ENCODE measurements at places on chromosomes 1 and 21. TPM values are rescaled to one million over a fixed set of nuclear protein-coding genes. Genes with fewer than 3 reads are reported as not detected.
A peak's percentile ranks its signal among the peaks of the same experiment; 100 is the strongest.

GCSAML gene
- total RNA-seq, result not detected

RGS4 gene
- not detected for total RNA-seq

TXNDC12 gene
- 27.4 TPM for total RNA-seq

FAM167B gene
- total RNA-seq, result 0.88 TPM

KMO gene
- total RNA-seq, result 2.4 TPM

TMEM52 gene
- not detected for total RNA-seq

TBX15 gene
- 1.1 TPM for total RNA-seq

DNA sequence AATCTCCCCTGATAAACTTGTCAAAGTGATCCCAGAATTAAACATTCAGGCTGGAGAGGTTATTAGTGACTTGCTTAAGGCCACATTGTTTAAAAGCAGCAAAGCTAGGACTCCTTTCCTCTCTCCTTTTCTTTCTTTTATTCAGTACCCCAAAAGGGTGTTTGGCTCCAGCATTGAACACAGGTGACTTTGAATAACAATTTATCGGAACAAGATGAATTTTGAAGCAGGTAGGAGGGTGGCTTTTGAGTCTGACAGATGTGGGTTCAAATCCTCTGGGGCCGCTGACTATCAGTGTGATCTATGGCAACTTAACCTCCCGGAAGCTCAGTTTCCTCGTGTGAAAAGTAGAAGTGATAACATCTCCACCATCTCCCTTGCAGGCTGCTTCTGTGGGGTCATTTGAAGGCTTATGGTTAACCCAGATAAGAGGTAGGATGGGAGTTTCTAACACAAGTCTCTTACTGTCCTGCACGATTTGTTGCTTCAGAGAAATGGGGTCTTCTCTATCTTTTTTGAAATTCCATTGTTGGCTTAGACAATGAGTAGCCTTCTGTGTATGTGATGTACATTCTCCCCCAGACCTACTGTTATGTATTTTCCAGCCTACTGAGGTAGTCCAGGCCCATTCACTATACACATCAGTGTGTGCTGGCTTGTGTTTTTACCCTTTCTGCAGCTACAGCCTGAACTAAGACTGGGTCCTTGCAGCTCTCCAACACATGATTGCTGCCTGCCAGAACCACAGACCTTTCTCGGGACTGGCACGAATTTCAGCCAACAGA lies 29.0 kb downstream of the JUN start:
- H3K4me1 ChIP-seq, result 0 out of 2 replicates have a peak, but pooled peaks cover 4% of the 10 kb centered on the region
- H3K27ac ChIP-seq, result no peak overlapping the region
- H3K4me3 ChIP-seq, result no peak overlapping the region
- no peak for DNase-seq
- H3K36me3 ChIP-seq, result no peaks in the 10 kb centered on the region

DNA sequence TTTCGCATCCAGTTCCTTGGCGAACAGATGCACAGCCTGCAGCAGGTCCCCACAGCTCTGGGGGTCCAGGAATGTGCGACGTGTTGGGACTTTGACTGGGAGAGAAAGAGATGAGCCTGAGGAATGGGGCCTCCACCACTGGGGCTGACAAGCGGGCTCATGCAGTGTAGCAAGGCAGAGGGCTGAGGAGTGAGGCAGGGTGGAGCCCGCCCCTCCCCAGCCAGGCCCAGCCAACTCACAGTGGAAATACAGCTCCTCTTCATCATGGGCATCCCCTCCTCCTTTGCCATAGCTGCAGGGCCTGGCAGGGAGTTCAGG lies 30.7 kb downstream of the CDCA8 start:
- no peaks in the 10 kb centered on the region for H3K4me1 ChIP-seq
- H3K27ac ChIP-seq, result no peak overlapping the region
- H3K36me3 ChIP-seq, result no peaks in the 10 kb centered on the region
- H3K4me3 ChIP-seq, result no peak overlapping the region
- DNase-seq, result no peak

GRCh38 chr1:5835179-5835562 lies 157.1 kb downstream of the NPHP4 start:
- H3K27ac ChIP-seq, result no peak overlapping the region
- no peak overlapping the region for H3K4me3 ChIP-seq
- DNase-seq, result no peak
- H3K36me3 ChIP-seq, result no peaks in the 10 kb centered on the region

DNA sequence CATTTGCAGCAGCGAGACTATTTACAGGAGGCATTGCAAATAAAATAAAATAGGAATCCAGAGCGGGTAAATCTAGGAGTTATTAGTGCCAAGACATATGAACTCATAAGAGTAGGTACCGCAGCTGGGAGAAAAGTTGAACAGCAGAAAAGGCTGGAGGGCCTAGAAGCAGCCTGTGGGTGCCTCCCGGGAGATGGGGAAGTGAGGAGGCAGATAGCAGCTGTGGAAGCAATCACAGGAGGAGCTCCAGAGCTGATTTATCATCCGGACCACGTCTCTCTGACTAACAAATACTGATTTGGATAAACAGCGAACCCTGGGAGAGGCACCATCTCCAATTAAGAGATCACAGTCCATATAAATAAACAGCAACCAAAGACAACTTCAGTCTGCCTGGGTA lies 64.6 kb downstream of the BRINP2 start:
- H3K4me1 ChIP-seq, result no peaks in the 10 kb centered on the region
- no peak overlapping the region for H3K4me3 ChIP-seq
- H3K27ac ChIP-seq, result no peak overlapping the region

DNA sequence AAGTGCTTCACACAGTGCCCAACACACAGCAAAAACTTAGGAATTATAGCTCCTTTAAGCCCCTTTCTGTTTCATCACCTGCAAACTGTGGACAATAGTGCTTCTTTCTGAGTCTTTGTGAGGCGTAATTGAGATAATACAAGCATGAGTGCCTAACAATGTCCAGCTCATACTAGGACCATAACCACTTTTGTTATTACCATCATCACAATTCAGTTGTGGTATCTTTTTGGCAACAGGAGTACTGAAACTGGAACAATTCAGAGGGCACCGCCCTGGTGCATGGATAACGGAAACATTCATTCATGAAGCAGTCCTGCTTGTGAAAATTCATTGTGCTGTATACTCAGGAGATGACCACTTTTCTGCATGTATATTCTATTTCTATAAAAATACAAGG lies 18.2 kb downstream of the DNAJC11 start:
- H3K36me3 ChIP-seq, result peaks cover 3% of the 10 kb centered on the region
- no peak overlapping the region for H3K27ac ChIP-seq
- H3K27me3 ChIP-seq, result no peaks in the 10 kb centered on the region
- no peaks in the 10 kb centered on the region for H3K4me1 ChIP-seq
- no peak for DNase-seq
- no peak overlapping the region for H3K4me3 ChIP-seq

- no peak overlapping the region for H3K4me3 ChIP-seq
- H3K27ac ChIP-seq, result no peak overlapping the region
- H3K4me1 ChIP-seq, result no peaks in the 10 kb centered on the region
- H3K27me3 ChIP-seq, result no peaks in the 10 kb centered on the region
- H3K36me3 ChIP-seq, result no peaks in the 10 kb centered on the region
- no peak for DNase-seq
These were observed 103.9 kb downstream of the BCAR3 start for GRCh38 chr1:93577536-93578432.

- peaks cover 2% of the 10 kb centered on the region for H3K27me3 ChIP-seq
- H3K4me3 ChIP-seq, result no peak overlapping the region
- no peaks in the 10 kb centered on the region for H3K36me3 ChIP-seq
- DNase-seq, result peak; percentile 17
- no peak overlapping the region for H3K27ac ChIP-seq
These were observed 13.4 kb upstream of the NOS1AP start for GRCh38 chr1:162056043-162056442.

- peaks cover 53% of the 10 kb centered on the region for H3K36me3 ChIP-seq
- H3K27me3 ChIP-seq, result no peaks in the 10 kb centered on the region
- DNase-seq, result peak; percentile 89
- H3K4me3 ChIP-seq, result no peak overlapping the region
These were observed 25.1 kb upstream of the LSS start for GRCh38 chr21:46253610-46254124.

DNA sequence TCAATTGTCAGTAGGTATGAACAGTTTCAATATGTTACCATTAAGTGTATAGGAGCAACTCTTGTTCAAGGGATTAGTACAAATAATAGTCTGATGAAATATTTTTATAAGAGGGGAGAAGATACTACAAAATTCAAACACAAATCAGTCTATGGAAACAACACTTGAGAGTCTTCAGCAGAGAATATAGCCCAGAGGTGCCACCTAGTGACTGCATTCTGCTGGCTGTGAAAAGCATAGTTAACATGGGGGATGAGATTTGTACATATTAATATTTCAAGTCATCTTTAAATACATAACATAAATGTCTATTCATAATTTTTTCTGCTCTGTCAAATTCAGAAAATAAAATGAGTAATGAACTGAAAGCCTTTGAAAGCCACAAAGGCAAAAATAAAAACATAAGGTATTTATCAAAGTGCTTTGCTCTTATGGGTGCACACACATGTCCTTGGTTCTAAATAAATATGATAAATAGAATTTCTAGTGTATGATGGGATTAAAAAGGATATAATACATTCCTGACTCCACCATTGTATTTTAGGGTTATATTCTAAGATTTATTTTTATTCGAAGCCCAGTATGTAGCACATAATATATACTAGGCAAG lies 440.9 kb upstream of the ZRANB2 start:
- H3K27me3 ChIP-seq, result no peaks in the 10 kb centered on the region
- no peaks in the 10 kb centered on the region for H3K4me1 ChIP-seq
- no peaks in the 10 kb centered on the region for H3K36me3 ChIP-seq
- H3K27ac ChIP-seq, result no peak overlapping the region

GRCh38 chr1:59819566-59820438 lies 5.1 kb downstream of the HOOK1 start:
- no peaks in the 10 kb centered on the region for H3K36me3 ChIP-seq
- no peak for DNase-seq
- H3K27me3 ChIP-seq, result no peaks in the 10 kb centered on the region
- H3K27ac ChIP-seq, result no peak overlapping the region
- H3K4me1 ChIP-seq, result no peaks in the 10 kb centered on the region

DNA sequence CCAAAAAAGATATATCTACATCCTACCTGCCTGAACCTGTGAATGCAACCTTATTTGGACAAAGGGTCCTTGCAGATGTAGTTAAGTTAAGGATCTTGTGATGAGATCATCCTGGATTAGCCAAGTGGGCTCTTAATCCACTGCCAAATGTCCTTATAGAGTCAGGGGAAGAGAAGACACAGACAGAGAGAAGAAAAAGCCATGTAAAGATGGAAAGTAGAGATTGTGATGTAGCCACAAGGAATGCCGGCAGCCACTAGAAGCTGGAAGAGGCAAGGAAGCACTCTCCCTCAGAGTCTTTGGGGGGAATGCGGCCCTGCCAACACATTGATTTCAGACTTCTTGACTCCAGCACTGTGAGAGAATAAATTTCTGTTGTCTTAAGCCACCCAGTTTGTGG lies 16.2 kb downstream of the HSD11B1 start:
- no peaks in the 10 kb centered on the region for H3K27me3 ChIP-seq
- no peaks in the 10 kb centered on the region for H3K36me3 ChIP-seq
- no peak overlapping the region for H3K27ac ChIP-seq
- H3K4me1 ChIP-seq, result no peaks in the 10 kb centered on the region
- H3K4me3 ChIP-seq, result no peak overlapping the region

DNA sequence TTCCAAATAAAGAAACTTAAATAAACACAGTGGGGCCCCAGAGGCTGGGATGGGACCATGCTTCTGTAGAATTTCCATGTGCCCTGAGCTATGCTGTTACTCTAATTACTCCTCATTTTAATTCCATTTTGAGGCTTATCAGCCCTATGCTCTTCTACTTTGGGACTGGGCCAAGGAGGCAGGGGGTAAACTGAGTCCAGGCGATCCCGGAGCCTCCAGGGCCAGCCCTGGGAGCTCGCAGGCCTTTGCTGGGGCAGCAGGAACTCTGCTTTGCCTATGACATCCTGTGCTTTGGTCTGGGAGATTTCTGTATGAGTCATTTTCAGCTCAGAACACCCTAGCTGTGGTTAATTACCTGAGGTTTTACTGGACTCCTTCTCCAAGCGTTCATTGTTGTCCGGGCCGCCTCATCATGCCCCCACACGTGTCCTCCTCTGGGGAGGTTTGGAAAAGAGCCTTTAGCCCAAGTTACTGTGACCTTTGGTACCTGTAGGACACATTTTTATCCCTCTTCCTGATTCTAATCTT lies 95.7 kb downstream of the RHOU start:
- peaks cover 4% of the 10 kb centered on the region for H3K4me1 ChIP-seq
- 0 out of 2 replicates have a peak, but pooled peaks cover 1% of the 10 kb centered on the region for H3K27me3 ChIP-seq
- H3K36me3 ChIP-seq, result no peaks in the 10 kb centered on the region
- H3K27ac ChIP-seq, result no peak overlapping the region
- peak; percentile 46 for DNase-seq

- H3K36me3 ChIP-seq, result no peaks in the 10 kb centered on the region
- no peaks in the 10 kb centered on the region for H3K4me1 ChIP-seq
- DNase-seq, result no peak
- H3K4me3 ChIP-seq, result no peak overlapping the region
These were observed 9.5 kb downstream of the CHIT1 start for GRCh38 chr1:203219934-203220333.

DNA sequence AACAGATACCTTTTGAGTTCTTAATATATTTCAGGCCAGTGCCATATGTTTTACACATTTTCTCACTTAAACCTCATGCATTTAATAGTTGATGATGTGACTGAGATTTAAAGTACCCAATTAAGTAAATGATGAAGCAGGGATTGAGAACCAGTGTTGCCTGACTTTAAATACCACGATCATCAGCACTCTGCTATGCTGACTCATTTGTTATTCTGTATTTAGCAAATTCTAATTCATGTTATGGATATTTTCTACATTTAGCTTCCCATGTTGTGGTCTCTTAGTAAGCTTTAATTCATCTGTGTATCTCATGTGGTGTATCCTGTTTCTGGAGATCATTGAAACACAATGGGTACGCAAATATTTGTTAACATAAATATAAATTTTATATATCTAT lies 363.0 kb downstream of the PTBP2 start:
- H3K4me3 ChIP-seq, result no peak overlapping the region
- H3K36me3 ChIP-seq, result no peaks in the 10 kb centered on the region
- no peaks in the 10 kb centered on the region for H3K27me3 ChIP-seq
- DNase-seq, result no peak

GRCh38 chr1:68429233-68429808 lies 20.4 kb downstream of the RPE65 start:
- no peaks in the 10 kb centered on the region for H3K4me1 ChIP-seq
- H3K27me3 ChIP-seq, result no peaks in the 10 kb centered on the region
- no peak overlapping the region for H3K27ac ChIP-seq
- no peak for DNase-seq
